ENCODE measurements at places on chromosomes 12 and 14. TPM values are rescaled to one million over a fixed set of nuclear protein-coding genes. Genes with fewer than 3 reads are reported as not detected.

Gene SLC6A15
- total RNA-seq: not detected

Gene RABGGTA
- 18.6 TPM for total RNA-seq

Gene PTPN6
- total RNA-seq: 18.9 TPM

Gene NUDT14
- total RNA-seq: 25.9 TPM

Gene TRIM9
- total RNA-seq: 0.89 TPM

GRCh38 chr14:36512585-36513003 is 7.4 kb downstream of the NKX2-1 start:
- no peak for DNase-seq

DNA sequence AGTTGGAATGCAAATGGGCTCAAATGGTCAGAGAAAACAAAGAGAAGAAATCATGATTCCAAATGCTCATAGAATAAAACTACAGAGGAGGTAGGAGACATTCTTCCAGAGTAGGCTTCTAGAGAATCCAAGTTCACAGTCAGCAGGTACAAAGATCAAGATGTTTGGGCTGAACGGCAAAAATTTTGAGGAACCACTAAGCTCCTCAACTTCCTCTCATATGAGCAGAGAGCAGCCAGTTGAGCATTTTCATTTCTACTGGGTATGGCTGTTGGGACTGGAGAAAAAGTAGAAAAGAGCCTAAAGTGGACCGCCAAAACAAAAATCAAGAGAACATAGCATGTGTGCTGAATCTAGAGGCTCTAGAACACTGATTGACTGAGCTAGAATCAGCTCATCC is 73.8 kb upstream of the ARID2 start:
- no peak for DNase-seq

GRCh38 chr14:101075801-101076413 is 172.4 kb upstream of the RTL1 start:
- no peak for DNase-seq

- no peak for DNase-seq
These were observed 24.3 kb upstream of the RPLP0 start for GRCh38 chr12:120225200-120225558.

DNA sequence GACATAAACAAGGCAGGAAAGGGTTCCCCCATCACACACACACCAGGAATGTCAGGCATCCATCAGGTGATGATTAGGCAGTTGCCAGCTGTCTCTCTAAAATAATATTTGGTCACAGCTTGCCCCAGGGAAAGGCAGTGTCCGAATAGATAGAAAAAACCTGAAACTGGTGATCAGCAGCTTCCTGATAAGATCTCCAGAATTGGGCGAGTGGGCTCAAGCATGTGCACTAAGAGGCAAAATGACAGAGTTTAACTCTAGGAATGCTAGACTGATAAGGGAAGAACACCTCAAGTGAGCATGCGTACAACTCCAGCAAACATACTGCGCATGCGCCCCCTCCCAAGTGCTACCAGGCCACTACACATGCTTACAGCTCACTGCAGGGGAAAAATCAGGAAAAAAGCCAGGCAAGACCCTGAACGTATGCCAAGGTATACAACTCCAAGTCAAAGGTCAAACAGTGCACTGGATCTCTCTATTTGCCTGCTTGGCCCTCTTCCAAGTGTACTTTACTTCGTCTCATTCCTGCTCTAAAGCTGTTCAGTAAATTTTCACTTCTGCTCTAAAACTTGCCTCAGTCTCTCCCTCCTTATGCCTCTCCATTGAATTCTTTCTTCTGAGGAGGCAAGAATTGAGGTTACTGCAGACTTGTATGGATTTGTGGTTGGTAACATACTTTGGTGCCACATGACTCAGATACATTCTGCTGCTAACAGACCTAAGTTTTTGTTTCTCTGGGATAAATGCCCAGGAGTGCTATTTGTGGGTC is 73.5 kb upstream of the VASH1 start:
- DNase-seq: no peak

DNA sequence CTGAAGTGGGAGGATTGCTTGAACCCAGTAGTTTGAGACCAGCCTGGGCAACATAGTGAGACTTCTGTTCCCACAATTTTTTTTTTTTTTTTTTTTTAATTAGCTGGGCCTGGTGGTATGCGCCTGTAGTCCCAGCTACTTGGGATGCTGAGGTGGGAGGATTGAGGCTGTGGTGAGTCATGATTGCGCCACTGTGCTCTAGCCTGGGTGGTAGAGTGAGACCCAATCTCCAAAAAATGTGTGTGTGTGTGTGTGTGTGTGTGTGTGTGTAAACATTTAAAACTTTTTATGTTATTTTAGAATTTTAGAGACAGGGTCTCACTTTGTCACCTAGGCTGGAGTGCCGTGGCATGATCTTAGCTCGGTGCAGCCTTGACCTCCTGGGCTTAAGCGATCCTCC is 6.8 kb downstream of the PPP1R36 start:
- DNase-seq: no peak

- no peak for DNase-seq
These were observed 81.6 kb downstream of the ITPK1 start for GRCh38 chr14:93033983-93034670.

DNA sequence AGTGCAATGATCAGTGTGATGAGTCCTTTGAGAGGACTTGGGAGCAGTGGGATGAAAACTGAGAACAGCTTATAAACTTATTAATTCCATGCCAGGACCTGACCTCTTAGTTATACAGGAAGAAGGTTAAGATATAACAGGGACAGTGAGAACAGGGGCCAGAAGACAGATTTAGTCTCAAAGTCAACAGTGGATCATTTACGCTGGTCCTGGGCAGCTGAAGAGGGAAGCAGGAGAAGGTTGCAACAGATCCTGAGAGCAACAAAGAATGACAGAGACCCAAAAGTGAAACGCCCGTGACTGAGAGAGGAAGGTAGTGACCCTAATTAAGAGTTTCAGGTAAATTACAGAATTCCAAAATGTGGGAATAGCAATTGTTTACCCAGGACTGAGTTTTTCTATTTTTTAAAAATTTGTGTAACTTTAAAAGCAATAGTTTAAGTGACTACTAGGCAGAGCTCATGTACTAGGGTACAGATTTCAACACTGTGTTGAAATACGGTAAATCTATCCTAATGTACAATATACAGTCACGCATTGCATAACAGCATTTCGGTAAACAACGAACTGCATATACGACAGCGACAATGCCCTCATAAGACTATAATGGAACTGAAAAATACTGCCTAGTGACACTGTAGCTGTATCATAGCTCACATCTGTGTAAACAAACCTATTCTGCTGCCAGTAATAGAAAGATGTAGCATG is 77.7 kb upstream of the GNPNAT1 start:
- DNase-seq: no peak

DNA sequence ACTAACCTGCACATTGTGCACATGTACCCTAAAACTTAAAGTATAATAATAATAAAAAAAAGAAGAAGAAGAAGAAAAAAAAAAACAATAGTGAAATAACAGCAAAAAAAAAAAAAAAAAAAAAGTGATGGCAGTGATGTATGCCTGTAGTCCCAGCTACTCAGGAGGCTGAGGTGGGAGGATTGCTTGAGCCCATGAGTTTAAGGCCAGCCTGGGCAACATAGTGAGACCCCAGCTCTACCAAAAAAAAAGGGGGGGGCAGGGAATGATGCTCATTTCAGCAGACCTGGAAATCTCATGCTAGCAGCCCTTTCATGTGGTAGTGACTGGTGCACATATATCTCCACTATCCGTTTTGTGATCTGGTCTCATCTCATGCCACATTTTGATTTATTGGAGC is 20.8 kb downstream of the TRAFD1 start:
- DNase-seq: no peak

- DNase-seq: no peak
These were observed 49.3 kb upstream of the PLEKHG3 start for GRCh38 chr14:64654901-64655300.

DNA sequence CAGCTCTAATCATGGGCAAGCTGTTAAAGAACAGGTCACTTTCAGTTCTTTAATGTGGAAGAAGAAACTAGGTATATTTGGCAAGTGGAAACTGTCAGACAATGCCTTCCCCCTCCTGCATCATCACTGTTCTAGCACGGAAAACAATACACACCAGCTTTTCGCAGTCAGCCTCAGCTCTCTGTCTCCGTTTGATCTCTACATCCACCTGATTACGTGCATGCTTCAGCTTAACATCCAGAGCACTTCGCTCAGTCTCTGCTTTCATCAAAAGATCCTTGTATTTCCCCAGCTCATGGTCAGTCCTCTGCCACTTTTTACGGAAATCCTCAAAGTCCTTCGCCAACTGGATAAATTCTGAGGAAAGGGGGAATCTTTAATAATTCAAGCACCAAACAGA is 19.0 kb downstream of the RACGAP1 start:
- no peak for DNase-seq

- DNase-seq: no peak
These were observed 18.7 kb downstream of the TSHR start for GRCh38 chr14:80973931-80974641.

DNA sequence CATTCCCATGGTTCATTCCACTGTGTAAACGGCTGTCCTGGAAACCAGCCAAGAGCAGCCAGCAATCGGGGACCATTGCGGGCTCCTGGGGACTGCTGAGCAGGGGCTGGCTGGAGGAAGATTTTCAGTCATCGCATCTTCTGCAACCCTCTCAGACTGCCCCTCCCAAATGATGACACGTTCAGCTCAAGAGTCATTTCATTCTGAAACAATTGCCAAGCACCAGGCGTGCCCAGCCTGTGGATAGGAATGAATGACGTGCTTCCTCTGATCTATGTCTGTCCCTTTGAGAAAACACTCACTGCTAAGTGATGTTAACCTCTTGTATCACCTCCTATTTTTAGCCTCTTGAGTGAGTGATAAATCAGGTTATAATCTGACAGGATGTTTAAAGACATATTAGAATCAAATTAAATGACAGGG is 62.0 kb downstream of the NDUFA12 start:
- DNase-seq: peak; percentile 84

- no peak for DNase-seq
These were observed 1.3 kb downstream of the CLEC1A start for GRCh38 chr12:10097521-10097920.

DNA sequence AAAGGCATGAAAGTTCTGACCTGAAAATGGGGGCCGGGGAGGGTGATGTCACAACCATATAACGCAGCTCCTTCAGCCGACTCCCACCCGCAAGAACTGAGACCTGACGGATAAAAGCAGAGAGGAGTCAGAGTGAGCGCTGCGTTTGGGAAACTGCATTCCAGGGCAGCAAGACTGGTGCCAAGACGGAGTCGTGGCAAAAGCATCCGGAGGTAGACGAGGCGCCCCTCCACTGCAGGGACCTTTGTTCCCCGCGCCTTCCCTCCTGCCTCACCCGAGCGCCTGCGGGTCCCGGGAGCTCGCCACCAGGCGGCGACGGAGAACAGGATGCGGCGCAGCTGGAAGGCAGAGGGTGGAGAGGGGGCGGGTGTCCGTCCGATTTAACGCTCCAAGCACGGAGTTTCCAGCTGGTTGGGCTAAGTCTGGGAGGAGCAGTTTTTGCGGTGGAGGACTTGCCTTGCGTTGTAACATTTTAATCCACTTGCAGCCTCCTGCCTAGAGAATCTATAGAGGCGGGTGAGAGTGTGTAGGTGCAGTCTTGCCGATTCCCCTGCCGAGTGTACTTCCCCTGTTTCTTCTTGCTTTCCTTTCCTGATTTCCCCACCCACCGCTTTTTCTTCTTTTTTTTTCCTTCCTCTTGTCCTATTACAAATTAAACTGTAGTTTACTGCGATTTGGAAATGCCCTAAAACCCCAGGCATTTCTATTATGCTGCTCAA is 1.2 kb upstream of the CPNE8 start:
- DNase-seq: peak; percentile 91
